ENCODE measurements at places on chromosomes 5 and 9.

DNA sequence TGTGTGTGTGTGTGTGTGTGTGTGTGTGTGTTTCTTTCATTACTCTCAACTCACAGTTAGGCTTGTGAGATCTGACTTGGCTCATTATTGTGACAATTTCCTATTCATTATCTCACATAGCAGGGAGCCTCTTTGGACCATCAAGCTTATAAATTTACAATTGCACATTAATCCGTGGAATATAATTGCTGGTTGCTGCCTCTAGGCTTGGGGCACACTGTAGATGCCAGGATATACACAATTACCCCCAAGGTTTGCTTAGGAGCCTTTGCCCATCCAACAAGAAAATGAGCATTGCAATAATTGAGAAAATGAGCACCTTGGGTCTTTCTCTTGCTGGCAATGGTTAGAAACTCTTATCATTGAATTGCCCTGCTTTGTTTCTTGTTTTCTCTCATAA is 161.6 kb upstream of the DMRTA1 start:
- DNase-seq: no peak

- no peak for DNase-seq
These were observed 514.7 kb upstream of the GRIN3A start for GRCh38 chr9:102253099-102253498.

- no peak for DNase-seq
These were observed 403.0 kb downstream of the HINT1 start for GRCh38 chr5:130762031-130762430.

DNA sequence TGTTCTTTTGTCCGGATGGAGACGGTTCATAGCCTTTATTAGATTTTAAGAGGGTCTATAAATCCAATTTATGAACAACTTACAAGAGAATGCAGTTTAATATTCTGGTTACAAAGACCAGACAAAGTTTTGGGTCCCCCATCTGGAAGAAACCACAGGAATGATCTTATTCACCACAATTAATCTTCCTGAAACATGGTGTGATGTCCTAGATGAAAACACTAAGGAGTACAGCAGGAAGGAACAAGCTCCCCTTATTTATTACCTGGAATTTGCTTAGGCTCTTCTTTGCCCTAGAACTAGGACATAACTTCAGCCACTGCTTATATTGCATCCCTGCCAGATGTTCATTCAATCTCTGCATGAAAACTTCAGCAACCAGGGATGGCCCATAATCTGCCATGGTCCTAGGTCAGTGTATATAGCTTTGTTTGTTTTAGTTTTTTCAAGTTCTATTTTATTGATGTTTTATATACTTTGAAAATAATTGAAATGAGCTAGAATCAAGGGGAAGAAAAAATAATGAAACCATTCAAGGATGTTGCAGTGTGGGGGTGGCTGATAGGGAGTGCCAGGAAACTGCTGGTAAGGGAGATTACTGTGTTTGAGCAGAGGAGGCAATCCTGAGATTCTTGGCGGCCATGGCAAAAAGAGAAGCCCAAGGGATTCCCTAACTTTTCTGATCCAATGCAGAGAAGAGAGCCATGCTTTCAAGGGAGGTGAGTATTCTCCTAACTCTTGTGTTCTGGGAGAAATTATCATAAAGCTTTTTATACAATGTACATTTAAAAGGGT is 16.8 kb downstream of the TXNDC8 start:
- DNase-seq: no peak

- DNase-seq: no peak
These were observed 176.4 kb upstream of the PLPPR1 start for GRCh38 chr9:100852088-100852487.

DNA sequence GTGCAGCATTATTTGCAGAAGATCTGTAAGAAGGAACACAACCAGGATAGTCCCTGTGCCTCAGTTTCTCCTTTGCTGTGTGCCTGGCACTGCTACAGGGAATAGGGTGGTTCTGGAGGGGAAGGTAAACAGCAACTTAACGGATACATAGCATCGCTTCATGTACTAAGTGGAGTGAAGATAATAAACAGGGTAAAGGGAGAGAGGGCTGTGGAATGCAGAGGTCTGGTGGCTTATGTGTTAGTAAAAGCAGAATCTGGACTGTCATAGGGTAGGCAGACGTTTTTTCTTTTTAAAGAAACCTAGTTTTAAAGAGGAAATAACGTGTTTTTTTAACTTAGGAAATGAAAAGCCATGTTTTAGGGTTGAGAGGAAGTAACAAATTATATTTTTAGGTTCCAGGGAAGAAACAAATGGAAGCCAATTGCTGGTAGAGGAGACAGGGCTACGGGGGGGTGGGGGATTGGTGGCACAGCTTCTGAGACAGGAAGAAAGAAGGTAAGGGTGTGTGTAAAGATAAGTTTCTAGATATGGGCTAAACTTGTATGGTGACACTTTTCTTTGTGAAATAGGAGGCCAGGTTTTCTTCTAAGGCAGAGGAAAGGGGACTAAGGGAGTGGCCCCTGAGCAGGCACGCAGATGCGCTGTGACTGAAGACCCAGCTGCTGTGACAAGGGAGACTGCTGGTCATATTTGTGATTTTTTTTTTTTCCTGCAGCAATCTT is 1.3 kb downstream of the GNG10 start:
- no peak for DNase-seq

- DNase-seq: no peak
These were observed 15.8 kb downstream of the PSMB7 start for GRCh38 chr9:124399323-124399967.

DNA sequence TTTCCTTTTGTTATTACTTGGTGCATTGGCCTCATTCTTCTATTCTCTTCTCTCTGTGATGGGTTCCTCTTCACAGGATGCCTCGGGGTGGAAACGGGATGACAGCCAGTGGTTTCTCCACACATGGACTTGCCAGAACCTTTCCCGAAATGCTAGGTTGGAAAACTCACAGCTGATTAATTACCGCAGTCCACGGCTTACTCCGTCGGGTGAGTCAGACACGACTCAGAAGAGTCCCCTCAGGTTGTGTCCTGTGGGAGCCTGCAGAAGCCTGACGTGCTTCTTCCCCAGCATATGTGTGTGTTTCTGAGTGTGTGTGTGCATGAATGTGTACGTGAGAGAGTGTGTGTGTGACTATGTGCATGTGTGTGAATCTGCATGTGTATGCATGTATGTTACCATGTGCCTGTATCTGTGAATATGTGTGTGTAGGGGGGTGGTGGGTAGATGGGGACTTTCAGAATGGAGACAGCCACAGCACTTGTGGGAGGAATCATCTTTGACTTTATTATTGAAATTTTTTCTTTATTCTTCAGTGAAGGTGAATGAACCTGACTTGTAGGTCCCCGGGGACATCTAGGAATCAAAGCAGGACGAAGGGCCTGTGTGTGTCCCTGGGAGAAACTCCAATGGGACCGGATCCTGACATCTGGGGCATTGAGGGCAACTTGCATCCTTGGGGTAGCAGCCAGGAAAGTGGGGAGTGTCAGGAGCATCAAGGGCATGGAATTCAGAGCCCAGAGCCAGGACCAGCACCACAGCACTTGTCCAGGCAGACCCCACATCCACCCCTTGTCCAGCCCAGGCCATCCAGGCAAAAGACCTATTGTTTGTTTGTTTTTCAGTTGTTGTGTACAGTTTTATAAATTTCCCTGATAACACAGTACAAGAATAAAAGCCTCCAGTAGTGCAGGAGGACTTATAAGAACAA is 21.9 kb upstream of the MED10 start:
- no peak for DNase-seq

GRCh38 chr5:139512786-139513390 is 30.3 kb upstream of the STING1 start:
- no peak for DNase-seq

DNA sequence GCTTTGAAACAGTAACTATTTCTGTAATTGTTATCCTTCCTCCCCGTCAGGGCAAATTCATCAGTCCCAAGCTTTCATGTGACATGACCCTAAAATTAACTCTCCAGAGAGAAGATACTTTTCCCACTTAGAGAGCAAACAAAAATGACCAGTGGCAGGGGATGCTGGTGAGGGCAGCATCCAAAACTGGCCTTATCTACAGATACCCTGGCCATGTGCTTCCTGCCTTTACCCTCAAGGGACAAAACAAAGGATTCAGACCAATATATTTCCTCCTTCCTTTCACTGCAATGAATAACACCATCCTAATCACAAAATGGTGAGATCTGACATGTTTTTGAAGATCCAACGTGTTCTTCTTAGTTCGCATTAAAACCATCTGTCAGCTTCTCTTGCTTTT is 267.2 kb downstream of the MAN2A1 start:
- no peak for DNase-seq

Measured in NCI-H510A treated with DMSO at 0.1 percent for 48 hours (cell line).